ENCODE measurements at places on chromosomes 2 and 18.

DNA sequence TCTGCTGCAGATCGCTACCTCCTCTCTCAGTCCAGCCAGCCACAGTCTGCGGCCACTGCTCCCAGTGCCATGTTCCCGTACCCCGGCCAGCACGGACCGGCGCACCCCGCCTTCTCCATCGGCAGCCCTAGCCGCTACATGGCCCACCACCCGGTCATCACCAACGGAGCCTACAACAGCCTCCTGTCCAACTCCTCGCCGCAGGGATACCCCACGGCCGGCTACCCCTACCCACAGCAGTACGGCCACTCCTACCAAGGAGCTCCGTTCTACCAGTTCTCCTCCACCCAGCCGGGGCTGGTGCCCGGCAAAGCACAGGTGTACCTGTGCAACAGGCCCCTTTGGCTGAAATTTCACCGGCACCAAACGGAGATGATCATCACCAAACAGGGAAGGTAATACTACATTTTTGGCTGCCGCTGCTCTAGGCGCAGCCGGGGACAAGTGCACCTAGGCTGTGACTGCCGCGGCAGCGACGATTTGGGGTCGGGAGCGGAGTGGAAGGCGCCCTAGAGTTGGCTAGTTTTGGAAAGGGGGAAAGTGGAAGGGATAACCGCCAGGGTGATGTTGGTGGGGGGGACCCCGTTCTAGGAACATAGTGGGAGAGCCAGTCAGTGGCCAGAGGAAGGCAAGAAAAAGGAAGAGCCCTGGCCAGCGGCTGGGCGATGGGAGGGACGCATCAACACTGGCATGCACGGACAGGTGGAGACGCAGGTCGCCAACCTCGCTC is 776 bp downstream of the TBR1 start:
- no peak for DNase-seq

- DNase-seq: no peak
These were observed 37.6 kb downstream of the TGFBRAP1 start for GRCh38 chr2:105291981-105292380.

DNA sequence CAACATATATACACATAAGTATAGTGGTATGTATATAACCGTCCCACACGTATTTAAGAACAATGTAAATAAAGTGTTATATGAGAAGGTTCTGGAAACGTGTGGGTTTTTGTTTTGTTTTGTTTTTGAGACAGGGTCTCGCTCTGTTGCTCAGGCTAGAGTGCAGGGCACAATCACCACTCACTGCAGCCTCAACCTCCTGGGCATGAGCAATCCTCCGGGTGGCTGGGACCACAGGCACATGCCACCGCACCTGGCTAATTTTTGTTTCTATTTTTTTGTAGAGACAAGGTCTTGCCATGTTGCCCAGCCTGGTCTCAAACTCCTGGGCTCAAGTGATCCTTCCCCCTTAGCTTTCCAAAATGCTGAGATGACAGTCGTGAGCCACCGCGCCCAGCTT is 6.2 kb downstream of the ADAM17 start:
- no peak for DNase-seq

GRCh38 chr2:161676902-161677496 is 52.8 kb downstream of the SLC4A10 start:
- DNase-seq: no peak
